Activated CD8-positive, alpha-beta T cell treated with anti-CD3 and anti-CD28 coated beads, Interleukin-2, amount 10 ng/mL, durations not matched to agents 7 days and 5 days (primary cell): ENCODE measurements at places on chromosomes 2 and 18. TPM values are rescaled to one million over a fixed set of nuclear protein-coding genes. Genes with fewer than 3 reads are reported as not detected.

The SIX2 gene
- total RNA-seq = not detected

- H3K4me1 ChIP-seq = no peaks in the 10 kb centered on the region
- peaks cover 1% of the 10 kb centered on the region for H3K36me3 ChIP-seq
- DNase-seq = no peak
These were observed 46.6 kb downstream of the USP40 start for GRCh38 chr2:233519787-233520611.

The HOXD8 gene
- not detected for total RNA-seq

- no peaks in the 10 kb centered on the region for H3K27me3 ChIP-seq
- no peaks in the 10 kb centered on the region for H3K4me1 ChIP-seq
- no peak overlapping the region for H3K27ac ChIP-seq
- DNase-seq = no peak
These were observed 312.4 kb upstream of the MC4R start for GRCh38 chr18:60684843-60685513.

DNA sequence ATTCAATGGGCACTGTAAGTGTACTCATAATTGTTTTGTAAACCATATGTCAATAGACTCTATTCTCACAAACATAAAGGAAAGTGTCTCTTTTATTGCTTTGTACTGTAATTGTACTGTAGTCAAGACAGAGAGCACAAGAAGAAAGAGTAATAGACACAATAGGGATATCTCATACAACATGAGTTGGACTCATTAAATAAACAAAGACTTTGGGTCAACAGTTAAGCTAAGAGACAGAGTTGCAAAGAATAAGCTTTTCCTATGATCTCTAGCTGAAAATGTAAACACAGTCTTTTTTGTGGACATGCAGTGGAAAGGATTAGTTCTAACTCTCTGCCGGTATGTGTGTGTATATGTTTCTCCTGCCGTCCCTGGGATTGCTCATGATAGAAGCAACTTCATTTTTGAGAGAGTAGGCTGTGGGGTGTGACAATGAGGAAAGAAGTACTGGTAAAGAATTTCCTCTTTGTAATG, 13.9 kb upstream of the KYNU start:
- DNase-seq = no peak
- H3K36me3 ChIP-seq = no peaks in the 10 kb centered on the region
- H3K4me1 ChIP-seq = no peaks in the 10 kb centered on the region
- no peak overlapping the region for H3K27ac ChIP-seq
- H3K27me3 ChIP-seq = no peaks in the 10 kb centered on the region

DNA sequence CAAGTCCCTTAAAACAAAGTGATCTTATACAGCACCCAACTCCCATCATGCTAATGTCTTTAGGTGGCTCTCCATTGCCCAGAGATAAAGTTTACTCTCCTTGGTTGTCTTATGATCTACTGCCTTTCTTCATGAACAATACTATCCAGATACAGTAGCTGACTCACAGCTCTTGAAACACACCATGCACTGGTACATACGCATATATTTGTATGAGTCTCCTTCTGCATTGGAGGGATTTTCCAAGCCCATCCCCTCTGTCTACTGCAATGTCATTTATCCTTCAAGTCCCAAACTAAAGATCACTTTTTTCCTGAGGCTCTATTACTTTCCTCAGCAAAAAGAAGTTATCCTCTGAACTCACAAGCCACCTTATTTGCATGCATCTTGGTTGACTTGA, 84.7 kb upstream of the LRATD1 start:
- H3K4me3 ChIP-seq = no peak overlapping the region
- H3K36me3 ChIP-seq = no peaks in the 10 kb centered on the region
- H3K27me3 ChIP-seq = no peaks in the 10 kb centered on the region

The THOC1 gene
- 49.4 TPM for total RNA-seq

- H3K27ac ChIP-seq = no peak overlapping the region
- no peaks in the 10 kb centered on the region for H3K36me3 ChIP-seq
- no peak overlapping the region for H3K4me3 ChIP-seq
- no peak for DNase-seq
- H3K27me3 ChIP-seq = no peaks in the 10 kb centered on the region
- no peaks in the 10 kb centered on the region for H3K4me1 ChIP-seq
These were observed 11.3 kb upstream of the FSHR start for GRCh38 chr2:49165662-49166061.

The KCNS3 gene
- not detected for total RNA-seq

DNA sequence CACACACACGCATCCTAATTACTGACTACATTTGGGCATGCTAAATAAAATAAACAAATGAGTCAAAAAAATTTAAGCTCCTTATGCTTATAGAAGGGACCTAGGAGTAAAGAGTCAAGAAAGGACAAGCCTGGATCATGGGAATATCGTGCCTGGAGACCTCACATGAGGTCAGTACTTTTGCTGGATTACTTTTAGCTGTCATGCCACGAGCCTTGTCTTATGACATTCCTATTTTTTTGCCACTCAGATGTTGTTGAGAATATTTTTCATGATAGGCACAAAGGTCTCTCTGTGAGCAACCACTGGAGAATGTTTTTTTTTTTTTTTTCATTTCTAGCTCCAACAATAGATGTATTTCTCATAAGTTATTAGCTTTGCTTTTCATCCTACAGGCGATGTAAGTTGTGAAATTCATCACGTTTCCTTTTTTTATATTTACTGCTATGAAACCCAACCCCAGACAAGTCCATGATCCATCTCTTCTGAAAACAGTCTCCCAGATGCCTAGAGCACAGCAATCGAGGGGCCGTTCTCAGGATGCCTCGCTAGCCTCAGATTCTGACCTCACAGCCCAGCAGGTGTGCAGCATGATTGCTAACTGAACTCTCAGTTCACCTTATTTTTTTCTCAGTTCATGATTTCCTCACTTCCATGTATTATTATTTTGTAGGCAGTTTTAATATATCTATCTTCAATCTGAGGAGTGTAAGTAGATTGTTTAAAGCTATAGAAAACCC, 464.5 kb downstream of the IRS1 start:
- H3K36me3 ChIP-seq = no peaks in the 10 kb centered on the region
- H3K4me3 ChIP-seq = no peak overlapping the region
- H3K27me3 ChIP-seq = peaks cover 6% of the 10 kb centered on the region
- H3K27ac ChIP-seq = no peak overlapping the region
- H3K4me1 ChIP-seq = no peaks in the 10 kb centered on the region
- no peak for DNase-seq

The MPP4 gene
- total RNA-seq = not detected

DNA sequence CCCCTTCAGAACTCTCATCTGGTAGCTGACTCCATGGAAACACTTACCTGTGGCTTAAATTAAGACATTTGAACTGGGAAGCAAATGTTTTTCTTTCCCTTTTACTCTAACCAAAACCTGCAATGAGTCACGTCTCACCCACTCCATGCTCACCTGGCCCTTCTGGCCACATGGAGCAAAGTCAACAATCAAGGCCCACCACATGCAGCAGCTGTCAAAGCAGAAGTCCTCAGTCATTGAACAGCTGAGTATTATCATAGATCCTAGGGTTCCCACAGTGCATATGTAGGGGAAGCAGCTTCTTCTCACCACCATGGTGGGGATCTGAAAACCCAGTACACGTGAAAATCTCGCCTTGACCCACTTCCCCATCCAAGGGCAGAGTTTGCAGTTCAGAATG, 12.3 kb upstream of the MEP1B start:
- H3K27ac ChIP-seq = no peak overlapping the region
- no peaks in the 10 kb centered on the region for H3K36me3 ChIP-seq

DNA sequence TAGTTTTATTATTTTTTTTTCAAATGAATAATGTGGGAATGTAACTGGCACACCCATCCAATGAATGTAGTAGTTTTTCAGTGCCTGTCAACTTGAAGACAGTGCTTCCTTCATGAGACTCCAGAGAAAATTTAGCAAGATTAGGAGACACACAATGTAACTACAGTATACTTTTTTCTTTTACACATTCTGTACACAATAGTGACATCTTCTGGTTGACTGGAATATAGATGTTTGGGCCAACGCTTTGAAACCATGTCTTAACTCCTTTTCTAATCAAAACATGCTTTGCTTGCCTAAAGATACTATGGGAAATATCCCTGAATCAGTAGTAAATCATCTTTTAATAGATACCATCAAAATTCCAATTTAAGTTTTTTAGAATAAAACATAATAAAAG, 229.5 kb upstream of the ZC3H15 start:
- H3K27me3 ChIP-seq = no peaks in the 10 kb centered on the region
- no peak overlapping the region for H3K27ac ChIP-seq
- H3K4me1 ChIP-seq = no peaks in the 10 kb centered on the region
- DNase-seq = no peak

DNA sequence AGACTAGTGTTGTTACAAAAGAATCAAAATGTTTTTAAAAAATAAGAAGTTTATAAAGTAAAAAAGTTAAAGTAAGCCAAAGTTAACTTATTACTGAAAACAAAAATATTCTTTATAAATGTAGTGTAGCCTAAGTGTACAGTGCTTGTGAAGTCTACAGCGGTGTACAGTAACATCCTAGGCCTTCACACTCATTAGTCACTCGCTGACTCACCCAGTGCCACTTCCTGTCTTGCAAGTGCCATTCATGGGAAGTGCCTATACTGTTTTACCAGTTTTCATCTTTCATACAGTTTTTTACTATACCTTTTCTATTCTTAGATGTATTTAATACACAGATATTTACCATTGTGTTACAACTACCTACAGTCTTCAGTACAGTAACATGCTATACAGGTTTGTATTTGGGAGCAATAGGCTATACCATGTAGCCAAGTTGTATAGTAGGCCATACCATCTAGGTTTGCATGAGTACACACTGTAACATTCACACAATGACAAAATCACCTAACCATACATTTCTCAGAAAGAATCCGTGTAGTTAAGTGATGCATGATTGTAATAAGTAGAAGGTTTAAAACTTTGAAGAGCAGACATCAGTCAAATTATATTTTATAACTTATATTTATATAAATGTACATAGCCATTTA, 13.4 kb downstream of the SERPINB7 start:
- H3K27me3 ChIP-seq = no peaks in the 10 kb centered on the region
- no peak overlapping the region for H3K27ac ChIP-seq
- H3K4me1 ChIP-seq = peaks cover 6% of the 10 kb centered on the region

DNA sequence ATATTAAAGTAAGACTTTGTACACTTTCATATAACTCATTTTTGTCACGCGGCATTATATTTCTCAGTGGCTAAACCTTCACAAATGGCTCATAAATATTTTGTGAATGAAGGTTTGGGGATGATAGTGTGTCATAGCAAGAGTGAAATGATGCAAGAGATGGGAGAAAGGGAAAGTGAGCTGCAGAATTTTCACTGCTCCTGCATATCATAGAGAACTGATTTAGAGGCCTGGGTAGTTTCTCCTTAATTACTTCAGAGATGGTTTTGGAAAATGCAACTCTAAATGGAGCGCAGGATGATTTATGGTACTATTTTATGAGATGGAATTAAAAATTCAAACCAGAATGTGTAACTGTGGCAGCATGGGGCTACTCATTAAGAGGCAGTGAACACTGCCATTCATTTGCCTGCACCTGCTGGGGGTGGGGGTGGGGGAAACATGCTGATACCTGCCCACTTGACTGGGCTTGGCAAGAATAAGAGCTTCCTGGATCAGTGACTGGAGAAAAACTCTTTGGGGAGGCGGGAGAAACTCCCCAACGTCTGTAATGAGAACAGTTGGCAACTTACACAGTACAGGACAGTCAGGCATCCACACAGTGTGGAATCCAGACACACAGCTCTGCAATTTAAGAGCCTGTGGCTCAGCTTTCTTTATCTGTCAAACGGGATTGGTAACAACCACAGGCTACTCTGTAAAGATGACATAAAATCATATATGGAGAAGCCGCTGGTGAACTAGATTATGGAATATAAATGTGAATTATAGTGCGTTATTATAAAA, 941.9 kb downstream of the SLC4A3 start:
- no peaks in the 10 kb centered on the region for H3K4me1 ChIP-seq
- no peak overlapping the region for H3K27ac ChIP-seq
- no peaks in the 10 kb centered on the region for H3K27me3 ChIP-seq

GRCh38 chr2:223668302-223668998, 66.3 kb upstream of the SCG2 start:
- no peaks in the 10 kb centered on the region for H3K4me1 ChIP-seq
- no peak overlapping the region for H3K4me3 ChIP-seq
- no peaks in the 10 kb centered on the region for H3K36me3 ChIP-seq
- H3K27me3 ChIP-seq = peaks cover 2% of the 10 kb centered on the region
- H3K27ac ChIP-seq = no peak overlapping the region
- DNase-seq = no peak

The BOLL gene
- not detected for total RNA-seq

- no peaks in the 10 kb centered on the region for H3K27me3 ChIP-seq
- H3K4me3 ChIP-seq = no peak overlapping the region
- H3K36me3 ChIP-seq = no peaks in the 10 kb centered on the region
- H3K4me1 ChIP-seq = peaks cover 12% of the 10 kb centered on the region
- H3K27ac ChIP-seq = no peak overlapping the region
- DNase-seq = no peak
These were observed 3.6 kb upstream of the TTC21B start for GRCh38 chr2:165957030-165957675.

GRCh38 chr18:6482198-6482977, 67.7 kb upstream of the L3MBTL4 start:
- no peak overlapping the region for H3K27ac ChIP-seq
- H3K4me3 ChIP-seq = no peak overlapping the region
- no peaks in the 10 kb centered on the region for H3K27me3 ChIP-seq
- no peaks in the 10 kb centered on the region for H3K4me1 ChIP-seq
- no peak for DNase-seq

The CYP26B1 gene
- total RNA-seq = not detected

The GTF2A1L gene
- total RNA-seq = not detected

The INPP5D gene
- 122 TPM for total RNA-seq

The EML6 gene
- total RNA-seq = 1.3 TPM

DNA sequence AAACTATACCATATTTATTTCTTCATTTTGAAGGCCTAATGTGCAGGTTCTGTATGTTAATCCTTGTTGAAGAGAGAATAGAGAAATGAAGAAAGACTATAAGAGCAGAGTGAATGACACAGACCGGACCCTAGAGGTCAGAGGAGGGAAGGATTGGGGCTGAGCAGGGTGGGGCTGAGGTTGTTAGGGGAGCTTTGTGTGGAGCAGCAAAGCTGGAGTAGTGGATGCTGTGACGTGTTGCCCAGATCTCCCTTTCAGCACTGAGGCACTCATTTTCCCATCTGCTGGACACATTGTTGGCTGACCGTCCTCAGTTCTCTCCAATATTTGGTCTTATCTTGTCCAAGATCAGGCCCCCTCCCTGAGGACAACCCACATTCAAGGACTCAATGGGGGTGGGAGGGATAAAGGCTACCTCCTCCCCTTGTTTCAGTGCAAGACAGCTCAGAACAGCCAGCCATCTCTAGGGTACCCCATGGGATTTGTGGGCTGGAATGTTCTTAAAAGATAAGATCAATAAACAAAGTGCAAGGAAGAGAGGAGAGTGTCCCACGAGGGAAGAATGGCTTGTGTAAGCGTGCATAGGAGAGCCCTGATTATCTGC, 143.6 kb downstream of the TDRD15 start:
- no peak overlapping the region for H3K4me3 ChIP-seq
- no peaks in the 10 kb centered on the region for H3K27me3 ChIP-seq
- H3K4me1 ChIP-seq = no peaks in the 10 kb centered on the region
- no peak overlapping the region for H3K27ac ChIP-seq
- DNase-seq = no peak
- H3K36me3 ChIP-seq = no peaks in the 10 kb centered on the region

The TET3 gene
- 20.4 TPM for total RNA-seq

- no peaks in the 10 kb centered on the region for H3K36me3 ChIP-seq
- H3K27ac ChIP-seq = no peak overlapping the region
- DNase-seq = no peak
- H3K4me3 ChIP-seq = no peak overlapping the region
These were observed 766.2 kb downstream of the MBD2 start for GRCh38 chr18:53458268-53458667.
